ENCODE measurements at places on chromosomes 6 and 20. TPM values are rescaled to one million over a fixed set of nuclear protein-coding genes. Genes with fewer than 3 reads are reported as not detected.

The MRPL14 gene
- total RNA-seq = 35.7 TPM

The PSORS1C1 gene
- total RNA-seq = 0.64 TPM

The GFRA4 gene
- not detected for total RNA-seq

The RNF182 gene
- 0.12 TPM for total RNA-seq

The LAMA4 gene
- total RNA-seq = 638 TPM

The ZBTB12 gene
- total RNA-seq = 2.1 TPM

The MRAP2 gene
- total RNA-seq = 0.98 TPM

The RAMACL gene
- 3.2 TPM for total RNA-seq

The CALHM5 gene
- total RNA-seq = 5.0 TPM

The C4B gene
- 46.6 TPM for total RNA-seq

The PTPRA gene
- total RNA-seq = 39.4 TPM

The ARFGEF2 gene
- 20.2 TPM for total RNA-seq

The OGFR gene
- total RNA-seq = 58.9 TPM

The RAET1L gene
- not detected for total RNA-seq

The TP53TG5 gene
- total RNA-seq = not detected

The DPM1 gene
- 38.5 TPM for total RNA-seq

The PSORS1C2 gene
- not detected for total RNA-seq

The BPI gene
- total RNA-seq = not detected

The USP49 gene
- 3.0 TPM for total RNA-seq

The PDYN gene
- total RNA-seq = not detected

The NUS1 gene
- 18.9 TPM for total RNA-seq

The LPA gene
- total RNA-seq = not detected

The MUC21 gene
- not detected for total RNA-seq

The TRIM15 gene
- not detected for total RNA-seq

The TMEM74B gene
- not detected for total RNA-seq

The BCLAF1 gene
- 84.1 TPM for total RNA-seq

The ADTRP gene
- not detected for total RNA-seq

The BMP6 gene
- total RNA-seq = 8.8 TPM

The C4A gene
- 65.0 TPM for total RNA-seq

The LST1 gene
- total RNA-seq = not detected

The PARD6B gene
- 0.10 TPM for total RNA-seq

The GNAS-AS1 gene
- total RNA-seq = 0.49 TPM

The FRS3 gene
- 0.94 TPM for total RNA-seq

The ADGRF4 gene
- total RNA-seq = 0.94 TPM

The RSPO4 gene
- total RNA-seq = not detected

The FAXC gene
- total RNA-seq = under 0.01 TPM

The NFATC2 gene
- 0.31 TPM for total RNA-seq

The JPH2 gene
- 0.25 TPM for total RNA-seq

The SYS1 gene
- 19.8 TPM for total RNA-seq

The SNAI1 gene
- total RNA-seq = 5.1 TPM

The NNAT gene
- total RNA-seq = not detected

The PXDC1 gene
- total RNA-seq = 61.0 TPM

The MACROD2 gene
- total RNA-seq = not detected

The BCKDHB gene
- 14.0 TPM for total RNA-seq

All from cardiac ventricle fibroblast (primary cell).